Endodermal cell (in vitro differentiated cells): ENCODE measurements at places on chromosomes 6 and 20. TPM values are rescaled to one million over a fixed set of nuclear protein-coding genes. Genes with fewer than 3 reads are reported as not detected.
A peak's percentile ranks its signal among the peaks of the same experiment; 100 is the strongest.

- H3K27ac ChIP-seq: no peak overlapping the region
- no peaks in the 10 kb centered on the region for H3K4me1 ChIP-seq
- H3K27me3 ChIP-seq: no peaks in the 10 kb centered on the region
- H3K4me3 ChIP-seq: no peak overlapping the region
- no peak for DNase-seq
Measured at GRCh38 chr6:32825966-32826365, 9.2 kb upstream of the HLA-DOB start.

DNA sequence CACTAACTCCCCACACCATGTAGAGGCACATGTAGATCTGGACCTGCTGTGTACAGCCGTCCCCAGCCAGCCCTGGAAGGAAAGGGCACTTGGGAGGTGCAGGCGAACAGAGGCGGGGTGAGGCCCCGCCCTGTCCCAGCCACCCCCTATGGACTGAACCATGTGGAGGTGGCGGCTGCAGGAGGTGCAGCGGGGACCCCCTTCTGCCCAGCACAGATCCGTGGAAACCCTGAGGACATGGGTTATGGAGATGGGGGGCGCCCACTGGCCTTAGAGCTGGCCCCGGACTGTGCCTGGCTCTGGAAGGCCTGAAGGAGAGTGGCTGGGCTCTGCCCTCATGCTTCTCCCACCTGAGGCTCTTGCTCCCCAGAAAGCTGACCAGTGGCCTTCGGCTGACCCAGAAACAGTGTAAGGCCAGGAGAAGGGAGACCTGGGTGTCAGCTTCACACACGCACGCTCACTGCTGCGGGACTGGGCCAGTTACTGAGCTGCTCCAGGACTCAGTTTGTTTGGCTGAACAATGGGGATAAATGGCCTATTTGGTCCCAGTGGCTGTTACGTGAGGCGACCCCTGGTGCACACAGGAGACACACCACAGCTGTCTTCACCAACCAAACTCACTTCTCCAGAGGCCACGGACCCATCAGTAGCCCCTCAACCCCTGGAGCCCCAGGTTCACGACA is 87.2 kb downstream of the GINS1 start:
- no peak for DNase-seq
- H3K4me3 ChIP-seq: no peak overlapping the region
- no peaks in the 10 kb centered on the region for H3K27me3 ChIP-seq
- H3K4me1 ChIP-seq: no peaks in the 10 kb centered on the region
- no peak overlapping the region for H3K27ac ChIP-seq

GRCh38 chr6:13339863-13340630 is 11.7 kb upstream of the TBC1D7 start:
- H3K27me3 ChIP-seq: no peaks in the 10 kb centered on the region
- no peak overlapping the region for H3K27ac ChIP-seq
- no peaks in the 10 kb centered on the region for H3K4me1 ChIP-seq
- no peak overlapping the region for H3K4me3 ChIP-seq
- H3K36me3 ChIP-seq: no peaks in the 10 kb centered on the region

DNA sequence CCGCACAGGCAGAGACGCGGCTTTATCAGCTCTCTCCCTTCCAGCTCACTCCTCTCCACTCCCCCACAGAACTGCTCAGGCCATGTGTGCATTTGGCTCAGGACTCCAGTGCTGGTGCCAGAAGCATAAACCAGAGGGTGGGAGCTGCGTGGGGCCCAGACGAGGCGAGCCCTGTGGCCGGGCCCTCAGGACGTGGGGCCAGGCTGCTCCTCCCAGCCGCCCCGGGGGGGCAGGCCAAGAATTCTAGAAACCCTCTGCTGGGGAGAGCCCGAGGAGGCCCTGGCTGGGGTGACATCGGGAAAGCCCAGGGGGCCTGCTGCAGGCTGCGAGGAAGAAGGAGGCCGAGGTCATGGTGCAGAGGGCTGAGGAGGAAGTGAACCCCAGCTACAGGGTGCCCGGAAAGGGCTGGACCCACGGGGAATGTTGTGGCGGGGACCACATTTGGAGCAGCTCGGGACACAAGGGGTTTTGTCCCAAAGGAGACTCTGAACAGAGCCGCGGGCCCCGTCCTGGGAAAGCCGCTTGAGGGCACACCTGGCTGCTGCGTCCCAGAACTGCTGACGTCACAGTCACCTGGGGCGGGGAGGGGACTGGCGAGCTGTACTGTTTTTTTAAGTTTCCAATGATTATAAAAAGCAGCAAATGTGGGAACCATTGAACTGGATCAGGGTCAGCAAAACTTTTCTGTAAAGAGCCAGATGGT is 107.1 kb downstream of the BANF2 start:
- DNase-seq: peak; percentile 72
- H3K4me3 ChIP-seq: no peak overlapping the region
- no peak overlapping the region for H3K27ac ChIP-seq
- H3K4me1 ChIP-seq: no peaks in the 10 kb centered on the region
- no peaks in the 10 kb centered on the region for H3K27me3 ChIP-seq

The BPIFB4 gene
- 0.33 TPM in 1 of 3 replicates, not detected in the others for total RNA-seq

DNA sequence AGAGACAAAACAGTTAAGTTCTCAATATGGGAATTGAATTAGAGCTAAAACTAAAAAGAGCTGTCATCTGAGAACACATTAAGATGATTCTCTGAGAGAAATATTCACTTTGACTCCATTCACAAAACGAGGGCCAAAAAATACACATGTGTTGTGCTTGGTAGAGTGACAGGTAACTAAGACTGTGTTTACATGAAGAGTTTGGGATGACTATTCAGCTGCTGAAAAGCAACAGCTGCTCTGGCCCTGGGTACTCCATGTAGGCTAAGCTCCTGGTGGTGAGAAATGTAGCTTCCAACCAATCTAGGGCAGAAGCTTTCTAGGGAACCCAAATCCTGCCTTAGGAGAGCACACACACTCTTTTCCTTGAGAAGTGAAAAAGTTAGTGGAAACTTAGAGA is 184.5 kb downstream of the COL21A1 start:
- no peaks in the 10 kb centered on the region for H3K36me3 ChIP-seq
- H3K4me3 ChIP-seq: no peak overlapping the region
- no peak for DNase-seq
- no peaks in the 10 kb centered on the region for H3K27me3 ChIP-seq
- no peak overlapping the region for H3K27ac ChIP-seq
